Cerebellar nuclear complex (tissue), 1 donor: ENCODE measurements at places on chromosomes 11 and 22.

DNA sequence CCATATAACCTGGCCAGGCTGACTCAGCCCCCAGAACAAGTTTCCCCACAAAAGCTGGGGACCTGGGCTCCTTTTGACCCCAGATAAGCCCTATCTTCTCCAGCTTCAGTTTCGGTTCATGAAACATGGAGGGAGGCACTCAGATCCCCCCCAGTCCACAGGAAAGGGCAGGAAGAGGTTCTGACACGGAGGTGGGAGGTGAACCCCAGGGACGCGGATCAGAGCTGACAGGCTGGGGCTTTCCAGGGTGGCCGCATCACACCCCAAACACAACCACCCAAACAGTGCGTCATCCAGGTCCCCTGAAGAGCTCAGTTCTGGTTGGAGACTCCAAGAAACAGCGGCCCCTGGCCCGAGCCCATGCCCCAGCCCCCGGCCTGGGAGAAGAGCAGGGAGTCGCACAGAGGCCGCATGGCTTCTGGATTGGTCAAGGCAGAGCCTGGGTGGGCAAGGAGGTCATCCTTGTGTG, 44.3 kb upstream of the A4GALT start:
- no peak for DNase-seq

GRCh38 chr11:95891423-95892170, 32.3 kb downstream of the MTMR2 start:
- no peak for DNase-seq

GRCh38 chr11:7486098-7486780, 933 bp downstream of the OLFML1 start:
- no peak for DNase-seq

GRCh38 chr11:91396236-91397133, 828.1 kb upstream of the FAT3 start:
- no peak for DNase-seq

DNA sequence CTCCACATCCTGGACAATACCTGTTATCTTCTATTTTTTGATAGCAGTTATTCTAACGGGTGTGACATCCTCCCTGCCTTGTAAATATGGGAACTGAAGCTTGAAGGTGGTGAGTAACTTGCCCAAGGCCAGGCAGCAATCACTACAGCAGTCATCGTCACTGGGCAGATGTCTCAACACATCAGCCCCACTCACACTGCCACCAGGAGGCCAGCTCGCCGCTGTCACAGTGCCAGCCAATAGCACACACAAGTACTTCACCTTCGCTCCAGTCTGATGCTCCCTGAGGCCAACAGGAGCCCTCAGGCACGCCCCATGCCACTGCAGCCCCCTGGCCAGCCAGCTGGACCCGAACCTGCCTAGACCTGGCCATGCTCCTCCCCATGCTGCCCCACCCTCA, 4.9 kb upstream of the TTLL1 start:
- DNase-seq = no peak

GRCh38 chr22:42328784-42329145, 58.3 kb upstream of the TCF20 start:
- no peak for DNase-seq

GRCh38 chr11:19580646-19581045, 132.0 kb upstream of the NAV2 start:
- no peak for DNase-seq

DNA sequence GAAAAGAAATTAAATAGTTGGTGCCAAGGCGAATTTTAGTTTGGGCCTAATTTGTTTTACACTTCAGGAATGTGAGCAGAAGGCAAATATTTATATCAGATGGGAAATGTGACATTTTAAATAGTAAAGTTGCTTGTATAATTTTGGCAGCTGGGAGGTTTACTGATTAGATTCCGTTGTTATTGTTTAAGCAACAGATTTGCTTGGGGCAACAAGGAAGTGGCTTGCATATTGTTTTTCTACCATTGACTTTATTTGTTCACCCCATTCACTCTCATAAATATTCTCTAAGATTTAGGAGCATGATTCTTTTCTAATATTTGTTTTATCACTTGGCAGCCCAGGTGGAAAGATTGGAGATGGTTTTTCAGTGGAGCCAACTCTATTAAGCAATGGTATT, 40.5 kb upstream of the RAG2 start:
- no peak for DNase-seq

DNA sequence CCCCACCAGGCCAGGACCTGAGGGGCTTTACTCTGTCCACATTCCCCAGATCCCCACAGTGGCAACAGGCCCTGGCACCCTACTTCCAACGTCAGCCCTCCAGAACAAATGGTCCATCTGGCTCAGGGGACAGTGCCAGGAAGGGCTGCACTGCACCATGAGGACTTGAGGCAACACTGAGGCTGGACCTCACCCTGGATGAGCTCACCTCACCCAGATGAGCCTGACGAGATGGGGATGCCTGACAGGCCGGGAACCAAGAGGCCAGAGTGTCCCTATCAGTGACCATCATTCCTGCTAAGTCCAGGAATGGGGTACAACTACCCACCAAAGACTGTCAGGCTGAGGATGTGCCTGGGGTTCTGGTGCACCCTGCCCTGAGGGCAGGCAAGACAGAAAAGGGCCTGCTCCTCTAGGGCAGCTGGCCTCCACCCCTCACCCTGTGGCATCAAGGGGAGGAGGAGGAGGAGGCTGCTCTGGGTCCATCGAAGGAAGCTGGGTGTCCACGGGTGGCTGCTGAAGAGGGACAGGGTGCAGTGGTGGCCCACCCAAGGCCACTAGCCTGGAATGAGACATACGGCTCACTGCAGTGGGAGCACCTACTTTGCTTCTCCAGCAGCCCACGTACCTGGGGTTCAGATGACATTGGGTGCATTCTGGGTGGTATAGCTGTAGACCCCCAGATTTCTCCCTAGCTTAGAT, 14.6 kb downstream of the RSPH14 start:
- no peak for DNase-seq

GRCh38 chr11:117497206-117497951, 169.7 kb downstream of the CEP164 start:
- DNase-seq = no peak

- no peak for DNase-seq
Measured at GRCh38 chr11:123905826-123906225, 3.9 kb downstream of the OR8D4 start.

GRCh38 chr11:43746670-43747069, 66.1 kb downstream of the HSD17B12 start:
- no peak for DNase-seq

DNA sequence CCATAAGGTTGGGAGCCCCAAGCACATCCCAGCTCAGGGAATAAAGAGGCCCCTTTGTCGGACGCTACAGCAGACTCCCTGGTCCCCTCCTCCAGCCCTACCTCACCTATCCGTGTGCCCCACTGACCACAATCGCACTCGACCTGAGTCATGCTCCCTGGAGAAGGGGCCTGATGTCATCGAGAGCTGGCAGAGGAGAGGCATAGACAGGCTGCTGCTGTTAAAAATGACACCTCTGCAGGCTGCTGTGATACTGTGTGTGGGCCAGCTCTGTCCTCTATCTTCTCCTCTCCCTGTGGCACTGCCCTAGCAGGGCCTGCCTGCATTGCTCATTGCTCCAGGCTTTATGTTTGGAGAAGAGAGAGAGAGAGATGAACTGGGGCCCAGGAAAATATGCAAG, 123.4 kb upstream of the SYT13 start:
- no peak for DNase-seq

DNA sequence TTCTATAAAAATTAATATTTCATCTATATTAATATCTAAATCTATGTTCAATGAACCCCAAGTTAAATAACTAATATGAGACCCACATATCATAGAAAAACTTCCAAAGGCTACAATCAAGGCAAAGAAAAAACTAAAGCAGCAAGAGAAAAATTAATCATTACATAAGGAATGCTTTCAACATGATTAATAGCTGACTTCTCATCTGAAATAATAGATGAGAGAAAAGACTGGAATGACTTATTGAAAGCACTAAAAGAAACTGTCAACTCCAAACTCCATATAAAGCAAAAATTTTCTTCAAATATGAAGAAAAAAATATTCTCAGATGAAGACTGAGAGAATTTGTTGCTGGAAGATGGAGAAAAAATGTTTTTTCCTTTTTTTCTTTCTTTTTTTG, 13.0 kb downstream of the TRIM5 start:
- DNase-seq = no peak

- no peak for DNase-seq
Measured at GRCh38 chr11:61626580-61627380, 45.9 kb upstream of the SYT7 start.

GRCh38 chr22:40829131-40829530, 10.0 kb upstream of the SLC25A17 start:
- DNase-seq = no peak

GRCh38 chr11:109734566-109734965, 312.6 kb downstream of the C11orf87 start:
- no peak for DNase-seq

- DNase-seq = no peak
Measured at GRCh38 chr11:132714859-132715440, 817.4 kb downstream of the OPCML start.

DNA sequence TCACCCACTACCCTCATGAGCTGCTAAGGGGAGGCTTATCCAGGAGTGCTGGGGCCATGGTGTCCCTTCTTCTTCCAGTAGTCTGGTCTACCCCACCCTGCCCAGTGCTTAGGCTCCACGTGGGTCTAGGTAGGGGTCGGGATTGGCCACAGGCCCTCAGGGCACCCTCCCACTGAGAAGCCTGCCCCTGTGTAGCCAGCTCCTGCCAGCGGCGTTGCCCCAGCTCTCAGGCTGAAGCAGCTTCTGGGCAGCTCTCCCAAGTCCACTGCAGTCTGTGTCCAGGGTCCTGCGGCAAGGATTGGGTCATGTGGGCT, 24.0 kb upstream of the RIC3 start:
- no peak for DNase-seq

DNA sequence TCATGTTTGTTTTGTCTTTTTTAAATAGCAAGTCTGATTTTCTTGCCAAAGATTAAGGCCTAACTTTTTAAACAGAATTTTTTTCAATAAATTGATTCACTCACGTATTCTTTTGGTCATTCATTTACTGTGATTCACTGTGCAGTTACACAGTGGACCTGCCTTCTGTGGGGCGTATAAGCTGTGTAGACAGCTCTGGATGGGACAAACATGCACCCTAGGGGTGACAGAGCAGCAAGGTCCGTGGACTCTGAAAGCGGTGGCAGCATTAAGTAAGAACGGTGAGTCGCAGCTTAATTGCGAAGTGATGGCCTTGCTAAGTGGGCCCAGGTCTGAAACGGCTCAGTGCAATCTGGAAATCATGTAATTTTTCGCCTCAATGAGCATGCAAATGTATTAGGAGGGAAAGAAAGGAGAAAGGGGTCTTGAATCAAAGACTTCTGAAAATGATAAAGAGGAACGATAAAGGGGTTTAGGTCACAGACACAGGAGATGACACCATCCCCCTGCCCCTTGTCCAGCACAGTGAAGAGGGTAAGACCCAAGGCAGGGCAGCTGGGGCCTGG, 113.1 kb downstream of the SPATA19 start:
- DNase-seq = no peak
